Cerebellar cortex (tissue), 1 donor: ENCODE measurements at places on chromosomes 1 and 21.

GRCh38 chr1:5713101-5714010 lies 278.9 kb downstream of the NPHP4 start:
- no peak for DNase-seq

DNA sequence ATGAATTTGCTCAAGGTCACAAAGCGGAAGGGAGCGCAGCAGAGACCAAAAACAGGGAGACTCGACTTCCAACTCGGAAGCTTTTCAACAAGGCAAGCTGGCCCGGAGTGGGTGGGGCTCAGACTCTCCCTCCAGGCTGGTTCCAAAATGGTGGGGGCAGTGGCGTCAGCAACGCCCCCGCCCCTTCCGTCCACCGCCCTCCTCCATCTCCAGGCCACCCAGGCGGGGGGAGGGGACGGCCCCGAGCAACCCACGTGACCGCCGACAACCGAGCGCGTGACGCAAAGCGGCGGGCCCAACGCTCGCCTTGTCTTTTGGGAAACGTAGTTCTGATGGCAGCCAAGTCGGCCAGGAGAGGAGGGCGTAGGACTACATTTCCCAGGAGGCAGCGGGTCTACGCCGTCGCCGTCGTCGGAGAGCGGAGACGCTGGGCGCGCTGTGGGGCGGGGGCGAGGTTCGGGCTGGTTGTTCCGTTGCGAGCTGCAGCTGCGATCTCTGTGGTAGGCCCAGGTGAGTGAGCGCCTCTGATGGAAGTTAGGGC lies at the start of gene THRAP3:
Gene THRAP3, plus strand, starts transcription at position 448 of the 541 bp plus-strand sequence. CDS start 58,121 bp downstream, outside the sequence.
- DNase-seq: peak; percentile 99

DNA sequence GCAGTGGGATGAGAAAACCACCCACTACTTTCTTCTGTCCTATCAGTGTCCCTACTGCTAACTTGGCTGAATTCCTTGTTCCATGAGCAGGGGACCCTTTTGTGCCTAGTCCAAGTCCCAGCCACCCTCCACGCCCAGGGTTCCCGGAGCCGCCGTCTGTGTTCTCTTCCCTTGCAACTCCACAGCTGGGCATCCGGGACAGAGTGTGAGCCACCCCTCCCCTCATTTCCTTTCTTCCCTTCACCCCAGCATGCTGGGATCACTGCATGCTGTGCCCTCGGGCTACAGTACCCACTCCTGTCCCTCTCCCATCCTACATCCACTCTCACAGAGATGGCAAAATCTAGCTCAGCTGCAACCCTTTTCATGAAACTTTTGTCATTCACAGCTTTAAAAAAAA lies 44.5 kb downstream of the PGBD5 start:
- no peak for DNase-seq

DNA sequence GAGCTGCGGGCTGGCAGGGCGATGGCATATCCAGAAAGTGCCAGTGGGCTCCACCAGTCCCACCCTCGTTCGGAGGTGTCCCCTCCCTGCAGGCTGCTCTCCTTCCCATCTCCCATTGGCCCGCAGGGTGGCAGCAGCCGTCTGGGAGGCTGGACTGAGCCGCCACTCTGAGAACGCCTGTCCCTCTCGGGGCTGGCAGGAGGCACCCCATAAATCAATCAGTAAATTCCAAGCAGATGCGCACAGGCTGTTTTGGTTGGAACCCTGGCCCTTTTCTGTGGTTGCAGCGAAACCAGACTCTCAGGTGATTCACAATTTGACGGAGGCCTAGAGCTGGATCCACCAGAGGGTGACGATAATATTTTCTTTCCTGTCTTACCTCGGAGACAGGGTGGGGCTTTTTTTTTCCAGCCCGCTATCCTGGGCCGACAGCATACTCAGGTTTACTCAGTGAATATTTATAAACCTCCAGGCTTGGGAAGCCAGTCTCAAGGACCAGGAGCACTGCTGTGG lies 99.7 kb downstream of the GLIS1 start:
- DNase-seq: no peak

GRCh38 chr1:109805486-109806165 lies 41.9 kb upstream of the EPS8L3 start:
- no peak for DNase-seq

- peak; percentile 2 for DNase-seq
Observed at GRCh38 chr1:150765296-150765976, at the start of gene CTSS. Gene CTSS (minus strand): TSS chr1:150765778. CDS start chr1:150764763, 1,015 bp downstream.

DNA sequence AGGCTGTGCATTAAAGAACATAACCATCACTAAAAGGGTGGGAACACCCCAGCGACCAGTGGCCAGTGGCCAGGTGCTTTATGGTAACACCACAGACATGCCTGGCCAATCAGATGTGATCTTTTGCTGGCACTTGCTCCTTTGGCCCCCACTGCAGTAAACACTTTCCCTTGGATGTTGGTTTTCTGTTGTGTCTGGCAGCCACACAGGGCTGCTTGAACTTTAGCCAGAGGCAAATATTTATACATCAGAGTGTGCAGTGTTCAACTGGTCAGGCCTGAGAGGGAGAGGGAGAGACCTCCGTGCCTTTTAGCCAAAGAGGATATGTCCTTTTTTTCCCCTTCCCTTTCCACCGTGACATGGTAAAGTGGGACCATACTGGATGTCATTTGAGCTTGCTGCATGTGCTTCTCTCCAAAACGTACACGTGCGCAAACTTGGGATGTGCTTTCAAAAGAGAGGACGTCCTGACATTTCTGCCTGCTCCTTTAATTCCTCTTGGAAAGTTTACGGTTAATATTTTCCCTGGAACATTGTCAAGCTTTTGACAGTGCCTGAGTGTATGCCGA lies 101.2 kb downstream of the NFIA start:
- peak; percentile 64 for DNase-seq

GRCh38 chr21:39312112-39313041 lies 1.1 kb downstream of the BRWD1 start:
- peak; percentile 96 for DNase-seq

- no peak for DNase-seq
Observed at GRCh38 chr1:84939151-84939550, 46.1 kb upstream of the LPAR3 start.

DNA sequence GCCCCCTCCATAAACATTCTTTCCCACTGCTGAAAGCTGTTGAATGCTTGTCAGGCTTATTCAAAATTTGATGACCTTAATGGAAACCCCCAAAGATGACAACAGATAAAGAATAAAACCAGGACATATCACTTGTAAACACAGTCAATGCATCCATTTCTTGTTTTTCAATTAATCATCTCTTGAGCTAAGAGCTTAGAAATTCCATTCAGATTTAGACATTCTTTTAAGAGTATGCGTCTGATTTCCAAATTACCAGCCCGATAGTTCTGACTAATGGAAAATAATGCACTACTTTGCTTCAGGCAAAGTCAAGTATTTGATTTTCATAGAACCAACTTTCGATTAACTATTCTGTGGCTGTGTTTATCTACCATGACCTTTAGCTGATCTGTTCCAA lies 100.6 kb upstream of the RUNX1 start:
- DNase-seq: no peak
